ENCODE measurements at places on chromosomes 12 and 14. TPM values are rescaled to one million over a fixed set of nuclear protein-coding genes. Genes with fewer than 3 reads are reported as not detected.

DNA sequence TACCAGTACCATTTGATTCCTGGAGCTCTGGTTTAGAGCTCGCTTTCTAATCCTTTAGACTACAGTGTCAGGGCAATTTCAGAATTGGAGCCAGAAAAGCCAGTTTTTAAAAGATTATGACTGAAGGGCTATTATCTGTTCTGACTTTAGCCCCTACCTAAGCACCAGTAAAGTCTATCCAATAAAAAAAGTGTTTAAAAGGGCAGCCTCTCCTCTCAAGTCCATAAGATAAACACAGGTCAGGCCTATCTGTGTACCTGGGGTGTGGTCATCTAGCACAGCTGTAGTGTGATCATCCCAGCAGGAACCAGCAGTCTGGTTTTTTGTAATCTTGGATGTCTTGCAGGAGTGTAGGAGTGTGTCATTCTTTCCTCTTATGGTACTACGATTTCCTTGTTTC, 6.6 kb downstream of the APPL2 start:
- H3K4me3 ChIP-seq = no peak overlapping the region
- no peaks in the 10 kb centered on the region for H3K27me3 ChIP-seq
- H3K4me1 ChIP-seq = peaks cover 43% of the 10 kb centered on the region
- H3K36me3 ChIP-seq = peaks cover 9% of the 10 kb centered on the region

DNA sequence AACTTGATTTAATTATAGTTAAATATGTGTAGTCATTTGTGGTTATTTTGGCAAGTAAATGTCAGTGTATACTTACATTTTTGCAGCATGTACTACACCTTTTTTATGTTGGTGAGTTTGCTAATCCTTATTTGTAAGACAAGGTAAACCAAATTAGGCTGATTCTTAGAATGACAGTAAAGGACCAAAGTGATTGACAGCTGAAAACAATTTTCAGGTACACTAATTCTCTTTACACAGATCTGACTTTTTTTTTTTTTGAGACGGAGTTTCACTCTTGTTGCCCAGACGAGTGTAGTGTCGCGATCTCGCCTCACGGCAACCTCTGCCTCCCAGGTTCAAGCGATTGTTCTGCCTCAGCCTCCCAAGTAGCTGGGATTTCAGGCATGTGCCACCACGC, 8.4 kb downstream of the SLC25A3 start:
- H3K27ac ChIP-seq = no peak overlapping the region
- no peaks in the 10 kb centered on the region for H3K27me3 ChIP-seq
- H3K36me3 ChIP-seq = peaks cover 82% of the 10 kb centered on the region
- no peaks in the 10 kb centered on the region for H3K4me1 ChIP-seq

DNA sequence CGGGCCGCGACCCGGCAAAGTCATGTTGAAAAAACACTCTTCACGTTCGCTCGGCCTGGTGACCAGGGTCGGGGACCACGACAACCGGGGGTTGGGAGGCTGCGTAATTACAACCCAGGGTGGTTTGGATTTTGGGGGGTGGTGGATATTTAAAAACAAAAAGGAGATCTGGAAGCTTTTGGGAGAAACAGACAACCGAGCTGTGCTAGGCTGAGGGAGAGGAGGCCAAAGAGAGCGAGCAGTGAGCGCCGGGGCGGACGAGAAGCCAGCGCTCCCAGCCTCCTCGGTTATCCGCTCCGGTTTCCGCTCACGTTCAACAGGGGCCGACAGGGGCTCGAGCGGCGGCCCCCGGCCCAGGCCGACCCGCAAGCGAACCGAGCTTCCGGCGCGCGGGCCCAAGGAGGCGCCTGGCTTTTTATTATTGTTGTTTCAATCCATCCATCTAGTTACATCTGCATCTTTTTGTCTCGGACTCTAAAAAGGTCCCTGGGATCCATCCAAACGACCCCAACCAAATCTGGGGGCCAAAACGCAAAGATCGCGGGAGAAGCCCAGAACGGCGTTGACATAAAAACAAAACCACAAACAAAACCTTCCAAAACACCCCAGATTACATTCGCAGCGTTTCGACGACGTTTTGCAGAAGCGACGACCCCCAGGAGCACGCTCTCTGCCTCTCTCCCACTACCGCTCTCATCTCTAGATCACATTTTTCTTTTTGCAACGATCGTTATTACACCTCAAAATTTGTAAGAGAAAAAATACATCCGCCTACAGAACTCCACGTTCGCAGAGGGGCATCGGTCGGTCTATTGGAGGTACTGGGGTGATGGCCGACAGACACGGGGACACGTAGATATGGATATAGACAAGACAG, 771 bp downstream of the OTX2 start:
- peak overlapping the region; percentile 23 for H3K4me3 ChIP-seq
- no peaks in the 10 kb centered on the region for H3K36me3 ChIP-seq
- H3K27me3 ChIP-seq = peaks cover 100% of the 10 kb centered on the region
- peaks cover 6% of the 10 kb centered on the region for H3K4me1 ChIP-seq
- H3K27ac ChIP-seq = no peak overlapping the region
- DNase-seq = no peak

DNA sequence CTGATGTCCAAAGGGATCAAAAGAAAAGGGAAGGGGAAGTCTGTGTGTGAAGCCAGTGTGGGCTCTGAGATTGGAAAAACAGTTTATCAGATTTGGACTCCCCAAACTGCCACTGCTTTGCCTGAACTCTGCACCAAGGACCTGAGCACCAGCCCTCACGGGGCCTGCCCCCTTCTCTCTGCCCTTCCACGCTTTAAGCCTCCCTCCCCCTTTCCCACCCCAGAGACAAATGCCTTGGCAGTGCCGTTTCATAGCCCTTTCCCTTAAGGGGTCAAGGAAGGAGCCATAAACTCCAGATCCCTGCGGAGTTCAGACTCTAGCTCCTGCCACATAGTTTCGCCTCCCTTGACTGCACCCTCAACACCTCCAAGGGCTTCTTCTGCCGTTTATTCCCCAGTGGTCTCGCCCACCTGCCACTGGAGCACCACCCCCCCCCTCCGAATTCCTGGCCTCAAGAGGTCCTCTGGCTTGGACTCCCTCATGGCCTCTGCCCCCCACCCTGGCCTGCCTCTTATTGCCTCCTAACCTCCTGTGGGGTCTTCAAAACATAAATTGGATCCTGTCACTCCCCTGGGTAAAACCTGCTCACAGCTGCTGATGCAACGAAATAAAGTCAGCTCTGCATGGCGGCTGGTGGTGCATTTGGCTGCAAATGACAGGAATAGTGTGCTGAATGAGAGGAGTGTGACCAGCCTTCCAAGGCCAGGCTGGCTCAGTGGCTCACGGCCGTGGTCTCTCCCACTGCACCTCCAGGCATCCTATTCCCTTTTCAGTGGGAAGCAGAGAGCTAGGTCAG, 18.8 kb downstream of the SLC25A29 start:
- no peak overlapping the region for H3K27ac ChIP-seq
- DNase-seq = no peak
- H3K4me1 ChIP-seq = peaks cover 17% of the 10 kb centered on the region
- peaks cover 5% of the 10 kb centered on the region for H3K36me3 ChIP-seq
- no peaks in the 10 kb centered on the region for H3K27me3 ChIP-seq

GRCh38 chr14:38999949-39000348, 103.1 kb downstream of the SEC23A start:
- H3K4me1 ChIP-seq = no peaks in the 10 kb centered on the region
- no peak overlapping the region for H3K4me3 ChIP-seq
- no peaks in the 10 kb centered on the region for H3K27me3 ChIP-seq
- no peaks in the 10 kb centered on the region for H3K36me3 ChIP-seq
- DNase-seq = no peak
- H3K27ac ChIP-seq = no peak overlapping the region

DNA sequence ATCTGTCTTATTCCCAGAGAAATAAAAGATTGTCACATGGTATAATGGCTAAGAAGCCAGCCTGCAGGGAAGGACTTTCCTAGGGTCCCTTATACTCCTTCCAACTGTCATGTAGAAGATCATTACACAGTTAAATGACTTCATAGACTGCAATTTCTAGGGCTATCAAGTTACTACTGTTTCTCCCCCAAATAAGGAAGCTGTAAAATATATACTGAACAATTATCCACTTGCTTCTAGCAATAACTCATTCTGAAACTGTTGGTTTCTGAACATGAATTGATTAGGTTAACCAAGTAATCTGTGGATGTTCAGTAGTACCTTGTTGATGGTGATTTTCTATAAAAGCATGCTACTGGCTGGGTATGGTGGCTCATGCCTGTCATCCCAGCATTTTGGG, 44.6 kb downstream of the A2ML1 start:
- no peak overlapping the region for H3K27ac ChIP-seq
- H3K4me3 ChIP-seq = no peak overlapping the region
- no peaks in the 10 kb centered on the region for H3K36me3 ChIP-seq
- DNase-seq = no peak
- no peaks in the 10 kb centered on the region for H3K4me1 ChIP-seq

The GLT1D1 gene
- 0.23 TPM for total RNA-seq

The NEDD8 gene
- total RNA-seq = 213 TPM
